Daoy (cell line): ENCODE measurements at places on chromosomes 12 and 14. TPM values are rescaled to one million over a fixed set of nuclear protein-coding genes. Genes with fewer than 3 reads are reported as not detected.

DNA sequence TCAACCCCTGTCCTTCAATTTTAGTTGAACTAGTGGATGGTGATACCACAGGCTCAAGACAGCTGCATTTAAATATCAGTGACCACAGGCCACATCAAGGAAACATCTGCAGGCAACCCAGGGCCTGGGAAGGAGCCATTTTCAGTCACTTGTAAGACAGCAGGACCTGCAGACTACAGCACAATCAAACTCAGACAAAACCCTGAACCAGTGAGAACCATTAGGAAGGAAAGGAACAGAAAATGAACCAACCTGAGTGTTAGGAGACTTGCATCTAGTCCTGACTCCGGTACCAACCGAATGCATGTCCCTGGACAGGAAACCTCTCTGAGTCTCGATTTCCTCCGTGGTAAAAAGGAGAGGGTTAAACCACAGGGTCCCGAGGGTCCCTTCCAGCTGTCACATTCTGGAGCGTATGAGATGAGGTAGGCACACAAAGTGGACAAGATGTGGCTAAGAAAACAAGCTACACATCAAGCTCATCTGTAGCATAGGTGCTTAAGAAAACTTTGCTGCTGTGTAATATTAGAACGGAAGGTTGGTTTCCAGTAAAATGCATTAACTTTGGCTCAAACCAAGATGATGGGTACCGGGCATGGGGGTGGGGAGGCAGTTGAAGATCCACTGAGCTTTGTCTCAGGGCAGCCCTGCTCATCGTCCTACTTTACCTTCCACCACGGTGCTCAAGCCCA is 1.6 kb upstream of the CDKN1B start:
- no peak for DNase-seq

- no peak for DNase-seq
These were observed 9.2 kb upstream of the PALS1 start for GRCh38 chr14:67232066-67232465.

GRCh38 chr12:92295523-92295922 is 149.9 kb upstream of the BTG1 start:
- DNase-seq: no peak

- no peak for DNase-seq
These were observed 85.7 kb downstream of the CIT start for GRCh38 chr12:119791453-119791852.

GRCh38 chr12:66941150-66941549 is 262.3 kb upstream of the GRIP1 start:
- DNase-seq: peak; percentile 7

- DNase-seq: no peak
These were observed 50.1 kb downstream of the GALNT9 start for GRCh38 chr12:132279184-132279889.

DNA sequence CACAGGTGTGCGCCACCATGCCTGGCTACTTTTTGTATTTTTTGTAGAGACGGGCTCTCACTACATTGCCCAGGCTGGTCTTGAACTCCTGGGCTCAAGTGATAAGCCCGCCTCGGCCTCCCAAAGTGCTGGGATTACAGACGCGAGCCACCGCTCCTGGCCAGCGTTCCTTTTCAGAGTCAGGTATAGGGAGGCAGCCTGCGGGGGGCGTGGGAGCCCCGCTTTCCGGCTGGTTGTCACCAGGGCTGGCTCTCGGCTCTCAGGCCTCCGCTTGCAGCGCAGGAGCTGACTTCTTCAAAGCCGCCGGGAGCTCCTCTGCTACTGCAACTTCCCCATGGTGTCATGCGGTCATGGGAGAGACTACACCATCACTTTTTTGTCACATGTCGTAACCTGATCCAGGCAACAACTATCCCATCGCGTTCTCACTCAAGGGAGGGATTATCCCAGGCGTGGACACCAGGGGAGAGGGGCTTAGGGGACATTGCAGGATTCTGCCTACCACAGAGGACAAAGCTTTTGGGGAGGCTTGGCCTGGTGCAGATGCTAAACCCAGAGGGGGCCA is 129.4 kb downstream of the SCARB1 start:
- no peak for DNase-seq

DNA sequence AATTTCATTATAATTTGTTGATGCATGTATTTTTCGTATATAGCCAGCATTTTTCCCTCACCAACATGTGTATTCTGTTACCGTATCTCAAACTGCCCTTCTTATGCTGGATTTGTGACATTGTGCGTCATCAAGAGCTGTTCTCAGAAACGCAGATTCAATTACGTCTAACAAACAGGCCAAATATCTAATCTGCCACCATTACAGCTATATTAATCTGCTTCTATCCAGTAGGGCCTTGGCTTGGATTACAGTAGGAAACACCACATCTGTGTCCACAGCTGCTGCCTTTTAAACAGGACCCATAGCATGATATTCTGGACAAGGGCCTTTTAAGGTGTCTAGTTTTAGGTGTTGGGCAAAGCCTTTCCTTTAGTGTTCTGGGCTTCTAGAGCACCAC is 140.6 kb downstream of the PDE3A start:
- no peak for DNase-seq

WNT1 gene
- total RNA-seq: not detected in 2 replicates

CDC42BPB gene
- 51.5 and 71.6 TPM in 2 replicates for total RNA-seq

RIPK3 gene
- not detected in 2 replicates for total RNA-seq

FIGNL2 gene
- total RNA-seq: 0.09 TPM in 1 of 2 replicates, not detected in the other
